ENCODE measurements at places on chromosomes 6 and 20. TPM values are rescaled to one million over a fixed set of nuclear protein-coding genes. Genes with fewer than 3 reads are reported as not detected.
A peak's percentile ranks its signal among the peaks of the same experiment; 100 is the strongest.

GRCh38 chr6:118708744-118709143, 57.4 kb upstream of the CEP85L start:
- DNase-seq: peak; percentile 79

DNA sequence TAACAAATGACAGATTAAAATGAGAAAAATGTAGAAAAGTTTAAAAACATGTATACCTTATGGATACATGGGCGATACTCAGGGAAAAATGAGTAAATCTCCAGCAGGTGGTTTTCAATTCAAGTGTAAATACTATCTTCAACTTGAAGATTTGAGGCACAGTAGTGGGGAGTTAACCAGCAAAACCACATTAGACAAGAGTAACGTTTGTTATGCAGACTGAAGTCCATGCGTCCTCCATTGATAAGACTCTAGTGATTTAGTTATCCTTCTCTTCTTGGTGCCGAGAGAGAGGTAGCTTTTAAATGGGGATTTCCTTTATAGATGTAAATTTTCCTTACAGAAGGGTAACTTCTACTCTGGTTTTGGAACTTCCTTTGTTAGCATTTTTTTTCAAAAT, 28.1 kb downstream of the PCMTD2 start:
- no peak for DNase-seq

DNA sequence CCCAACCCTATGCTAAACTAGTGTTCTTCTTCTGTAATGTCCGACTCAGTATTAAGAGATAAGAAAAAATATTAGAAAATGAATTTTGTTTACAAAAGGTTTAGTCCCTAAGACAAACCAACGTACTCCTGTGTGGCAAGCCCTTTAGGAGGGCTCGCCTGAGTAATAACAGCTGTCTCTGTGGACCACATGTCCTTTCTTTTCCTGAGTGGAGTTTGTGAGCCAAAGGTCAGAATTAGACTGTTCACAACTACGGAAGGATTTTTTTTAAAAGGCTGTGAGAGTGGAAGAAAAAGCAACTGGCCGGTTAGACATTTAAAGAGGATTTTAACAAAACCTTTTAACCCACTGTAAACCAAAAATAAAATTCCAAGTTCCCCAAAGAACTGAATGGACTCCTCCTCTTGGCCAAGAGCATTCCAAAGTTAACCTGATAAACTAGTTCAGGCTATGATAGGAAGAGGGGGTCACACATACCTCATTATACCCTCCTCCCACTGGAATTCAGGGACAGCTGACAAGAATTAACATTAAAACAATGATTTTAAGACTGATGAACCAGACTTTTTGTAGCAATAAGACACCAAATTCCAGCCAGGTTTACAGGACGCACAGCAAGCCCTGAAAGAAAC, 43.5 kb downstream of the FAM184A start:
- DNase-seq: no peak

GRCh38 chr6:131782764-131783163, 25.1 kb upstream of the ENPP1 start:
- no peak for DNase-seq

HSD17B8 gene
- 10.3 TPM for total RNA-seq

DNA sequence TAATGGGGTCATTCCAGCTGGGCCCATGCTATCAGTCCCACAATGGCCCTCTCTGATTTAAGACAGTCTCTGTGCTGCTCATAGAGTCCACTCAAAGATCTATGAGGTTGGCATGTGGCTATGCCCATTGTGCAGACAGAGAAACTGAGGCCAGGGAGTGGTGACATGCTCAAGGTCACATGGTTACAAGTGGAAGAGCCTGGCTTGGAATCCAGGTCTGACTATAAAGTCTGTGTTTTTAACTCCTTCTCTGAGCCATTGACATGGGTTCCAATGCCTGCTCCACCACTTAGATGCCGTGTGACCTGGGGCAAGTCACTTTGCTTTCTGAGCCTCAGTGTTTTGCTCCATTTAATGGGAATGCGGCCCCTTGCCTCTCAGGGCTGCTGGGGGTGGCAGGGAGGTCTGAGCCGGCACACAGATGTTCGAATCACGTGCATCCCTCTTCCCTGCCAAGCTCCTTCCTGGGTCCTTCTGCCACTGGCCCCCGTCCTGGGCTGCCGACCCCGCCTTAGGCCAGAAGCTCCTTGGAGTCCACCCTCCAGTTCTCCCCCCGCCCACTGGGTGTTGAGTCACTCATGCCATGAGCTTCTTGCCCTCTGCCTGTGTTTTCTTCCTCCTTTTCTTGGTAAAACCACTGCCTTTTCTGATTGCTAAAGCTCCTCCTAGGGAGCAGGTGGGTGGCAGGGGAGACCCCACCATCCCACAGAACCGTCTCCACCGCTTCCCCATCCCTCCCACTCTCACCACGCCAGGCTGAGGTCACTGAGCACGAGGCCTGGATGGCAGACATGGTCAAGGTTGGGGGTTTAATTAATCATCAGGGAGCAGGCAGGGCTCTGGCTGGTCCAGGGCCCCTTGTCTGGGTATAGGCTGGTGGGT, 35.7 kb downstream of the CEBPB start:
- DNase-seq: no peak

PTCHD4 gene
- 1.6 TPM for total RNA-seq

DNA sequence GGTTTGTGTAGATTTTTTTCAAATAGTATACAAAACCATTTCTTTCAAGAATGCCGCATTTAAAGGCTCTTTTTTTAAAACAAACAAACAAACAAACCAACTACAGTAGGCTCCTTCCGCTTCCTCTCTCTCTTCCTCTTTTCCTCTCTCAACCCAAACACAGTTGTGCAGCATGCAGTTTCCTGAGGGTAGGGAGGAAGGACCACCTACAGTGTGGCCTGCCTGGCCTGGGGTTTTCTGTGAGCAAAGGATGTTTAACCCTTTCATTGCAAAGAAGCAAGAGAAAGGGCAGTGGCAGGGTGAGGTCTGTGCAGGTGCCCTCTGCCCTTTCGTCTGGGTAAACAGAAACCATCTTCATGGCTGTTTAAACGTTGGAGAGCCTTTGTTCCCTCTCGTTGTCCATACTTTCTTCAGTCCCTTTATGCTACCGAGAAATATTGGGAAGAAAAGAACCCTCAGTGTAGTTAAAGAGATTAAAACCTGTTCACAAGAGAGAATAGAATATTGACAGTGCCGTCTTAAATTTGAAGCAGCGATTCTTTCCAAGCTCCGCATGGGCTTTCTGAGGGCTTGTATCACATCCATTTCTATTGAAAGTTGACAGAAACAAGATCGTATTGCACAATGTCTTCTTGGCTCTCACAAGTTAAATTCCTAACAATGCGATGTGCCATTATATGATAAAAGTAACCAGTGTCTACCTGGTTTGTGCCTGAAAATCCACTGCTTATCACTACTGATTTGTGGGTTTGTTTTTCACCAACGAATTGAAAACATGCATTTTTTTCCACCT, 215.5 kb upstream of the SNX9 start:
- no peak for DNase-seq

CASS4 gene
- total RNA-seq: 0.05 TPM

DNA sequence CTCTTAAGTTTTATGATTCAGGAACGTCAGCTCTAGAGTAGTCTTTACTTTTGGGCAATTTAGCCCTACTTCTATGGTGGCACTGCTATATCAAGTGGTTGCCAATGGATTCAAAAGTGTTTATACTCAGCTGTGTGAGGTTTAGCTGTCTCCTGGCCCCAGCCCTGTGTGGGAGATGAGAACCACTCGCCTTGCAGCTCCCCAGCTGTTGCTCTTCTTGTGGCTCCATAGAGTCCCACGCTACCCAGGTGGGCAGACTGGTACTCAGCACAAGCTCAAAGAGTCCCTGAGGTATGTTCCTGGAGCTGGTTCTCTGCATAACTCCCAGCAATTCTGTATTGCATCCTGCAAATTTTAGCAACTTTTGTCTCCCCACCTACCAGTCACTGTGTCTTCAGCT, 59.6 kb downstream of the C6orf118 start:
- no peak for DNase-seq

DNA sequence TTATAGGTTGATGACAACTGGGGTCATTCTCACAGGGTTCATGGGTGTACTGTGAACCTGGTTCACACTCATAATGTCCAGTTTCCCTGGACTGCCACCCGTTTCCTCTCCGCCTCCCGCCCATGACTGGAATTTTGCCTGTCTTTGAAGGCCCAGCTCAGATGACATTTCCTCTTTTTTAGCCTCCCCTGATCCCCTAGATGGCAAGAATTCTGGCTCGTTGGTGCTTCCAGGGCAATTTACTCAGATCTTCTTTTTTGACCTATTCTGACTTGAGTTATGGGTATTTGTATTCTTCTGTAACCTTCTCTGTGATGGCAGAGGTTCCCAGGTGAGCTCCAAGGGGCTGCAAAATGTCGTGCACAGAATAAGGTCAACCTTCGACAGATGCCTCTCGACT, 5.7 kb upstream of the CITED2 start:
- DNase-seq: no peak

GRCh38 chr20:316316-317068, 8.9 kb upstream of the SOX12 start:
- DNase-seq: no peak

DNA sequence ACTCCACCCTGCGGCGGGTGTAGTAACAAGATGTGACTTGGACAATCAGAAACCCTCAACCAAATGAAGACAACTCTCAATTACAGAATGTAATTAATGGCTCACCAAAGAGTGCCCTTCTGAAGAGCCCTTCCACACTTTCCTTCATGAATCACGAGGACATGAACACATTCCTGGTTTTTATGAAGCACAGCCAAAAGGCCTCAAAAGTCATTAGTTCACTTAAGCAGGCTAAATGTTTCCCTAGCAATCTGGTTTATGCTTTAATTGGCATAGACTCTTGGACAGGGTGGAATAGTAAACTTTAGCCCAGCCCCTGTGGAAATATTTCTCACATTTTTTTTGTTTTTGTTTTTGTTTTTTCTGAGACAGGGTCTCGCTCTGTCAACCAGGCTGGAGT, 20.5 kb downstream of the CPNE5 start:
- no peak for DNase-seq

DNA sequence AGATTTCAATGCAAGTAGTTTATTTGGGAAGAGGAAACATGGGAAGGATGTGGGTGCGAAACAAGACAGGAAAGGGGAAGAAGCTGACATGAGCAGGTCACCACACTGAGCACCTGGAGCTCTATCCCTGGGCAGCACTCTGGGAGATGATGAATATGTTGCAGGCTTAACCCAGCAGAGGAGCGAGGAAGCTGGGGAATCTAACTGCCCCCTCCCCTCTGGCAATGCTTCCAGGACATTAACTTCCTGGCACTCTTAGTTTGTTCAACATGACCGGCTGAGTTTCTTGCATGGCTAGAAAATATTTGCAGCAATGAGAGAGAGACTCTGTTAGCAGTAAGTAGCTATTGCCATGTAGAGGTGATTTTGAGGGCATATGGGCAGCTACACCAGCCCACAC, 4.9 kb upstream of the ADA start:
- DNase-seq: no peak

- DNase-seq: no peak
Observed at GRCh38 chr6:123215211-123215610, 219.2 kb downstream of the CLVS2 start.

- no peak for DNase-seq
Observed at GRCh38 chr20:8082989-8083388, 49.1 kb upstream of the PLCB1 start.

DNA sequence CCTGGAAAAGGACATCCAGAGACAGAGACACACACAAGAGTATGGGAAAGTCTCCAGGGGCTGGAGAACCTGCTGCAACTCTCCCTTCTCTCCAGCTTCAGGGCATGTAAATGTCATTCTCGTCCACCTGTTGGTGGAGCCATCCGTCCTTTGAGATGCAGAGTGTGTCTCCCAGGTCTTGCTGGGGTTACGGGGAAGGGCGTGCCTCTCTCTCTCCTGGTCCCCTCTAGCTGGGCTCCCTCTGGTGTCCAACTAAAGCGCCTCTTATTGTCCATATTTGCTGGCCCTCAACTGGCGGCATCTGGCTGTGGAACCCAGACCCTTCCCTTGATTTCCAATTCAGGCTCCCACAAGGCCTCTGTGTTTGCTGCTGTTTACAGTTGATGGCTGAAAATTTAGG, 244.1 kb downstream of the BMP7 start:
- DNase-seq: no peak

- DNase-seq: no peak
Observed at GRCh38 chr6:135170849-135171248, 10.3 kb upstream of the MYB start.

CST2 gene
- not detected for total RNA-seq

- no peak for DNase-seq
Observed at GRCh38 chr6:50889935-50890334, 71.3 kb downstream of the TFAP2B start.

IMPG1 gene
- total RNA-seq: not detected

DNA sequence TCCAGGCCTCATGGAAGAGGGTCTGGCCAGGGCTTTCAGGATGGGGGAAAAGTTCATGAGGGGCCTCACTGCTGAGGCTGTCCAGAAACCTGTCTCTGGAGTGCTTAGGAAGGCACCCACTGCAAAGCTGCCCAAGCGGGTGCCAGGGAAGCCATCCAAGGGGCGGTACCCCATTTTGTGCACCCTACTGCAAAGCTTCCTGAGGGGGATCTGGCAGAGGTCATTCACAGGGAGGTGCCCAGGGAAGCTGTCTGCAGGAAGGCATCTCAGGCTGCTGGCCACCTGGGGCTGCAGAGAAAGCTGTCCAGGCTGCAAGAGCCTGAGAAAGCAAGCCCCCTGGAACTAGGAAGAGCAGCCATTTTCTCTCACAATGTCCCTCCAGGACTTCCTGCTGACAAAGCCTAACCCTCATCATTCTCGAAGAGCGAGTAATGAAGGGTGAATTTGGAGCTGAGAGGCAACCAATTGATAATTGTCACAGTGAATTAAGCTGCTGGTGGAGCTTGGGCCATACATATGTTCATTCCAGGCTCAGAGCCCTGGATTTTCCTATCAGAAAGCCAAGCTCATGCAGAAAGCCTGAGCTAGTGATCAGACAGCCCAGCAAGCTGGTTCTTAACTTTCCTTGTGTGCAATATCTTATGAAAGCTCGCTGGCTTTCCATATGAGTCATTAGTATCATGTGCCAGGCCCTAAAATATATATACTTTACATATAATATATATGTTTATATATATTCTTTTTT, 62.2 kb upstream of the SLC22A16 start:
- DNase-seq: no peak

RPS10 gene
- total RNA-seq: 2,094 TPM

DNA sequence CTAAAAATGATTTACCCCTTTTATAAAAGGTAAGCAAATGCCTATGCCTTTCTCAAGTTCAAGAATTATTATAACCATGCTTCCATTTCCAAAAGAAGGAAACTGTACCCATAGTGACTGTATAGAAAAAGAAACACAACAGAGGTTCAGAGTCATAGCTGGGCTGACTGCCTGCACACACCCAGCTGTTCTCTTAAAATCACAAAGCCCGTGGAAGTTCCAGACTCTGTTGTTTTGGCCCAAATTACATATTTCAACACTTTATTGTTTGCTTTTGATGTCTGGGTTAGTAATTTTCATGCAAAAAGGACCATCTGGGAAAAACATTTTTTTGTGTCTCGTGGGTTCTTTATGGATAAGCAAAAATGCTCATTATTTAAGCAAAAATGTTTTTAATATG, 99.2 kb downstream of the LCA5 start:
- no peak for DNase-seq

FLRT3 gene
- total RNA-seq: 0.69 TPM

CYP21A2 gene
- total RNA-seq: not detected

Measured in NCI-H460 (cell line).